ENCODE measurements at places on chromosomes 1 and 21. TPM values are rescaled to one million over a fixed set of nuclear protein-coding genes. Genes with fewer than 3 reads are reported as not detected.

CYP4A22 gene
- total RNA-seq: not detected

PRAMEF5 gene
- not detected for total RNA-seq

TCEA3 gene
- 4.6 TPM for total RNA-seq

CFHR3 gene
- not detected for total RNA-seq

KCNT2 gene
- 2.3 TPM for total RNA-seq

LCE1C gene
- not detected for total RNA-seq

COL8A2 gene
- total RNA-seq: 6.2 TPM

ABCG1 gene
- not detected for total RNA-seq

PLA2G2C gene
- total RNA-seq: not detected

DAB1 gene
- total RNA-seq: not detected

SAMD11 gene
- 3.2 TPM for total RNA-seq

CD84 gene
- not detected for total RNA-seq

CFAP74 gene
- not detected for total RNA-seq

CELA3A gene
- not detected for total RNA-seq

FCAMR gene
- total RNA-seq: not detected

BEND5 gene
- not detected for total RNA-seq

HSPA6 gene
- not detected for total RNA-seq

ADAMTS1 gene
- 48.7 TPM for total RNA-seq

PLXNA2 gene
- 9.4 TPM for total RNA-seq

NPL gene
- total RNA-seq: 1.4 TPM

CLCA4 gene
- total RNA-seq: not detected

LIPI gene
- total RNA-seq: not detected

GRHL3 gene
- total RNA-seq: not detected

HSD3B1 gene
- not detected for total RNA-seq

RIMKLA gene
- not detected for total RNA-seq

TMEM50A gene
- total RNA-seq: 124 TPM

C1orf87 gene
- not detected for total RNA-seq
